ENCODE measurements at places on chromosomes 6 and 20.

DNA sequence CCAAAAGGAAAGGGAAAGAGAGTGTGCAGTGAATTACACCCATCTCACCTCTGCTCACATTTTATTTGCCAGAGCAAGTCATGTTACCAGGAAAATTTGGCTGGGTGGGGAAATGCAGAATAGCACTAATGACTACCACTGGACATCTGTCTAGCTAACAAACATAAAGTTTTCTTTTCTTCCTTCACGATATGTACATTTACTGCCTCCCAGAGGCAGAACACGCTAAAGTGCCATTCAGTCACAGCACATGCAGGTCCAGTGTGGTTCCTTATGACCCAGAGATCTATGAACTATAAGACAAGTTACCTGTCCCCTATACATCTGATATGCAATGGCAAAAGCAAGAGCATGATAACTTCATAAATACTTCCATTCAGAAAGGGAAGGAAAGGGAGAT, 194.1 kb downstream of the OGFRL1 start:
- no peak for DNase-seq

DNA sequence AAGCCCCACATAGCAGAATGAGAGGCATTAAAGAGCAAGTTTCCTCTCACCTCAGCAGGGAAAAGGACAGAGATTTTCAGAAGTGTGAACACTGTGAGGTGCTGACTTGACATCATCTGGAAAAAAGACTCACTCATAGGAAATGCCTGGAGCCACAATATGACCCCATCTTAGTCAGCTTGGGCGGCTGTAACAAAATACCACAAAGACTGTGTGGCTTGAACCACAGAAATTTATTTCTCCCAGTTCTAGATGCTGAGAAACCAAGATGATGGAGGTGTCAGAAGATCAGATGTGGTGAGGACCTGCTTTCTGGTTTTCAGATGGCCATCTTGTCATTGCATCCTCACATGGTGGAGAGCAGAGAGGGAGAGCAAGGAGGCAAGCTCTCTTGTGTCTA, 253.1 kb downstream of the ADGB start:
- DNase-seq, result no peak

DNA sequence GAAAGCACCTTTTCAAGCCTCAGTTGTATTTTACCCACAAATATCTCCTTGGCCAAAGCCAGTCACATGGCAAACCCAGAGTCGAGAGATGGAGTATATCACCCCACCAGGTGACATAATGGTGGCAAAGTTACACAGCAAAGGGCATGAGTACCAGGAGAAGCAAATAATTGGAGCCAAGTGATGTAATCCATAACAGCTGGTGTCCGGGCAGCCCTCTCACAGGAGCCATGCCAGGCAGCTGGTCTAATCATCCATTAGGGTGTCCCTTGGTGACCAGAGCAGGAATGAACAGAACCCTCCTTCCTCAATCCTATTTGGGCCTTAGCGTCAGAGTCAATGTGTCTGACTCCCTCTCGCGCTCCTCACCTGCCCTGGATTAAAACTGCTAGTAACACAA, 272.1 kb downstream of the LRFN2 start:
- no peak for DNase-seq

DNA sequence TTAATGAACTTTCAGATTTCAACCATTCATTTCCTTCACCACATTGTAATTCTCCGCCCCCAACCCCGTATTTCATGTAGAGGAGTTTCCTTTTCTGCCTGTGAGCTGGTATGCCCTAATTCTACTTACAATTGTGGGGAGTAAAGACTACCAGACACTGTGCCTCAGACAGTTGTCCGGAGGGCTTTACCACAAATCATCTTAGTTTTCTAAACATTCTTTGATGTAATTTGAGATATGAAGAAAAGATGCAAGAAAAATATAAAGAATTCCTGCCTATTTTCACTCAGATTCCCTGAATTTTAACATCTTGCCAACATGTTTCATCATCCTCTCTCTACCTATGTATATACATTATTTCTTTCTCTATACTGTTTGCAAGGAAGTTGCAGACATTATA, 28.3 kb upstream of the LOC128125822 start:
- DNase-seq, result no peak

DNA sequence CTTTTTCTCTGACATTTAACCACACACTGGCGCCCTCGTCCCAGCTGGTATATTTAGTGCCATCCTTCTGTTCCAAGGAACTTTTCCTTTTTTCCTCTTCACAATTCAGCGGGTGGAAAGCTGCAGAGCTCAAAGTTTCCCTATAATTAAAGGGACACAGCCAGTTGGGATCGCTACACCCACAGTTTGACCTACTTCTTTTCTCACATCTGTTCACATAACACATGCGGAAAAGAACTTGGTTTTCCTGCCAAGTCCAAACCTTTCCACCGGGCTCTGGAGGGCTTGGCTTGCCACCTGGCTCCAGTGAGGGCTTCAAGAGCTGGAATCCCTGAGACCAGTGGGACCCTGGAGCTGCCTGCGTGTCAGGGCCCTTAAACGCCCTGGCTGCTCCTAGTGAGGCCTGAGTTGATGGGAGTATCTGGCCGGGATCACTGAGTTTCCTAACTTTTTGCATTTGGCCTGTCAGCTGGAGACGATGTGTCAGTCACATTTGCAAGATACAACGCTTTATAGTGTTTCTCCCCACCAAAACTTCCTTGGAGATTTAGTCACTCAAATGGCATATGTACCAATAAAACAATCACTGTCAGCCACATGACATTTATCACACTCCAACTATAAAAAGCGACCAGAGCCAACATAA, 176.0 kb downstream of the SASH1 start:
- DNase-seq, result no peak

GRCh38 chr20:20293691-20294385, 74.1 kb upstream of the INSM1 start:
- DNase-seq, result no peak

DNA sequence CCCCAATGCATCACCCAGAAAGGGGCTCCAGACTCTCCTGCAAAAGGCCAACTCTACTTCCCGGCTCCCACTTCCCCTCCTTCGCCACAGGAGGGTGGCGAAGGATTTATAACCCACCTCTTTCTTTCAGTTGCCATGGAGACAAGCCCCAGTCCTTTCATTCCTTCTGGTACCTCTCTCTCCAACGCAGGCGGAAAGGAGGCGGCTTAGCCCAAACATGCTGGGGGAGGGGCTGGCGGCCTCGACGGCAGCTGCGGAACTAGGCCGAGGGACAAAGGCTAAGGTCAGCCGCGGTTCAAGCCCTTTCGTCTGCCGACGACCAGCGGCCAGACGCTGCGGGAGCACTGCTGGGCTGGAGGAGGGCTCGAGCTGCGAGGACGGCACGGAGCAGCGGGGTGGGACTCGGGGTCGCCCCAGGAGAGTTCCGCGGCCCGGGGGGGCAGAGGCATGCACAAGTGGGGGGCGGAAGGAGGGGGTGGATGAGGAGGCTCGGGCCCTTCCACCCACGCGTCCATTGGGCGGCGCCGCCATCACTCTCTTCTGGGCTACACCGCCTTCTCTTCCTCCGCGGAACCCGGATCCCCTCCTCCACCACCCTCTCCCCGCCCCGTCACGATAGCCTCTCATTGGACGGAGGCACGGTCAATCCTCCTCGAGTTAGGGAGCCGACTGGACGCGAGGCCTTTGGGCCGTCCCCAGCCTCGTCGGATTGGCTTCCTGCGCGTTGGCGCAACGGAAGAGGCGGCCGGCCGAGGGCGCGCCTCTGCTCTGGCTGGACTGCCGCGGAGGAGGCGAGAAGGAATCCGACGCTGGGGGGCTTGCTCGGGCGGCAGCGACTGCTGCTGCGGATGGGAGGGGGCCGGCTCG, at the start of gene PANK2:
Gene PANK2 (plus strand): TSS at position 766 of the 867 bp plus-strand sequence.
- peak; percentile 95 for DNase-seq

GRCh38 chr6:159169193-159169555, at the start of gene FNDC1:
TSS of gene FNDC1 (plus strand) at chr6:159169400. CDS start at chr6:159169597, 197 bp downstream.
- no peak for DNase-seq

Data from bone marrow (tissue), 2 donors.